ENCODE measurements at places on chromosomes 4 and X. TPM values are rescaled to one million over a fixed set of nuclear protein-coding genes. Genes with fewer than 3 reads are reported as not detected.

Gene BMPR1B
- 1.8 TPM for total RNA-seq

Gene TMLHE
- total RNA-seq = 17.4 TPM

Gene HMX1
- not detected for total RNA-seq

GRCh38 chr4:82710197-82710929 lies 88.2 kb downstream of the SCD5 start:
- H3K36me3 ChIP-seq = no peaks in the 10 kb centered on the region
- H3K4me1 ChIP-seq = peaks cover 8% of the 10 kb centered on the region
- DNase-seq = no peak
- peaks cover 17% of the 10 kb centered on the region for H3K27me3 ChIP-seq
- no peak overlapping the region for H3K4me3 ChIP-seq

Measured in cardiac muscle cell (in vitro differentiated cells and primary cell).